HEK293T (cell line): ENCODE measurements at places on chromosomes 4 and X.

DNA sequence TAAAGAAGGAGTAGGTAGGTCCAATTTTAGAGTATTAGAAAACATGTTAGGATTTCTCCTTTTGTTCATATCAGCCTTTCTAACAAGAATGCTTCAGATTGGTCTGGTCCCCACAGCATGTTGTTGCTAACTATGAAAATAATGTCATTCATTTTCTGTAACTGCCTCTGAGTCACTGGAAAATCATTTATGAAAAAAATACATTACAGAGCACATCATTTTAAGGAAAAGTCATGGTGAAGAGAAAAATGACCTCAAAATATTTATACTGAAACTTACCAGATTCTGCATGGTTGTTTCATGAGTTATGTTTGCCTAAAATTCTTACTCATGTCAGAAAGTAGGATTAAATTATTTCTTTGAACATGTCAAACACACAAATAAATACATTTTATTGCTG lies 35.2 kb downstream of the DTHD1 start:
- DNase-seq: no peak

DNA sequence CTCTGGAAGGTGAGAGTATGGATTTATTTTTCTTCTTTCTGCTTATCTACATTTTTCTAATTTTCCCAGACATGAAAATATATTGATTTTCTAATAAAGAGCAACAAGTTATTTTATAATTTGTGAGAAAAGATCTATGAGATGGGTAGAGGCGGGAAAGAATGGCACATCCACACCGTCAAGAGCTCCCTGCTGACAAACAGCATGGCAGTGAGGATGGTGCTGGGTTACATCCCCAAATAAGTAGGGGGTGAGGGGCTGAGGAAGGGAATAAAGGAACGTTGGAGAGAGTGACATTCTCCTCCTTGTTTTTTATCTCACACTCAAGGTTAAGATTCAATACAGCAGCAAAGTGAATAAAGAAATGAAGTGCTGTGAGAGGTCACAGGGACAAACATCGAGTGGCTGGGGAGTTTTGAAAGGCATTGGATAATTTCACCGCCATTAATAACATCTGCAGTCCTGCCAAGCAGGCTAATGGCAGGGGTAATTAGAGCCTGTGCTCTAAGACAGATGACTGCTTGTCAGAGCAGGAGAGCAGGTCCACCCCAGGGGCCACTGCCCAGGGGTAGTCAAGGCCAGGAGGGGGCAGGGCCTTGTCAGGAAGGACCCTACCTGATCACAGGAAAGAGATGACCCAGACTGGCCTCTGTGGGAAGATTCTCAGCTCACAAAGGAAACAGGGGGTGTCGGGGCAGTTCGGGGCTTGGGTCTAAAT lies 323.8 kb downstream of the FBXW7 start:
- no peak for DNase-seq

GRCh38 chr4:166482758-166483157 lies 609.7 kb downstream of the TLL1 start:
- DNase-seq: no peak

DNA sequence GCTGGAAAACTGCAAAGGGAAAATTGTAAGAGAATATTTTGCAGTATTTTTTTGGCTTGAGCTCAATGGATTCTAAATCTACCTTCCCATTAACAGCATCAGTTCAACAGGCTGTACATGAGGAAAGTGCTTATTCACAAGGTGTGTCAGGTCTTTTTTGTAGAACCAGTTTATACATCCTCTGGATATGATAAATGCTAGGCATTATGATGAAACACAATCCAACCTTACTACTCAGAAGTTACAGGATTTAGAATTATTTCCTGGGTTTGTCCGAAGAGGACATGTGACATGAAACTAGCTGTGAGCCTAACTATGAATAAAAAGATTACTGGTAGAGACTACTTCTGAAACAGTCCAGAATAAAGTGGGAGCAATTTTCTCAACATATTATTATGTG lies 49.5 kb downstream of the ATXN3L start:
- DNase-seq: no peak

DNA sequence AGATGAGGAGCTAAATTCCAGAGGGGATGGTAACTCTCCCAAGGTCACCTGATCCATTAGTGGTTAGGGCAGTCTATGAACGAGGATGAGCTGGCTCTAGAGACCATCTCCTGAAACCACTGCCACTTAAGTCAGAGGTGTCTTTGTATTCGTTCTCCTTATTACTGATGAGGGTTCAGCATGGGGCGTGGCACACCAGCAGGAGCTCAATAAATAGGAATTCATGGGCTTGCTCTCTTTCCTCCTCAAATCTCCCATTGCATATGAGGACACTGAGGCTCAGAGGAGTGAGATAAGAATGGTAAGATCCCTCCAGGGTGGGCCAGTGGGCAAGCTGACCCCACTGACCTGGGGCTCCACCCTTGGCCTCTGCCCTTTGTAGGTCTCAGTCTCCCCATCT lies 1.7 kb upstream of the GATA1 start:
- DNase-seq: no peak

DNA sequence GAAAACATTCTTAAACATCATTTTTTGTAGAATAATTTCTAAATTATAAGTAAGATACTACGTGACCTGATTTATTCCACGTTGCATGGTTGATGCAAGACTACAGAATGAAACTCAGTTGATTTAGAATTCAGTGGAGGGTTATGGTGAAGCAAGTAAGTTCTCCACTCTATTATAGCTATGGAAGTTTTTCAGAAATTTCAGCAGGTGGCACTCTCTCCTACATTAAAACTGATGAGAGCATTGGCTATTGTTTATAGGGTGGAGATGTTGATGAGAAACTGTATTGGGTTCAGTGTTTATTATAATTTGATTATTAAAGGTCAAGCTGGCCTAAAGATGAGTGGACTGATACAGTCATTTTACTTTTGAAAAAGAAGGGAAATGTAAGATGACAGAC lies 88.0 kb downstream of the FNIP2 start:
- peak; percentile 33 for DNase-seq

DNA sequence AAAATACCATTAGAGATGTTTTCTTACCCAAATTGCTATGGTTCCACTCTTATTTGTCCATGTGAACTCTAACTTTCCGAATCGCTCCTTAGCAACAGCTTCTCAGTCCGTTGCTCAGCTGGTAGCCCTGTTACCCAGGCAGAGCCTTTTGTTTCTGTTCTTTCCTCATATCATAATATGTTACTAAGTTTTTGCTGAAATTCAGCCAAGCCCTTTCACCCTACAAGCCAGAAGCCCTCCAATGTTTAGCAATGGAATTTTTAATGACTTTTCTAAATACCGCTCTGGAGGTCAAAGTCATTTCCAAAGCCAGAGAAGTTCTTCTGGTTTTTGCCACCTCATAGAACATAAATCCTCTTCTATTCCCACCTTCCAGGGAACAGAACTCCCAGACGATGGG lies 1029.5 kb downstream of the C4orf33 start:
- no peak for DNase-seq

DNA sequence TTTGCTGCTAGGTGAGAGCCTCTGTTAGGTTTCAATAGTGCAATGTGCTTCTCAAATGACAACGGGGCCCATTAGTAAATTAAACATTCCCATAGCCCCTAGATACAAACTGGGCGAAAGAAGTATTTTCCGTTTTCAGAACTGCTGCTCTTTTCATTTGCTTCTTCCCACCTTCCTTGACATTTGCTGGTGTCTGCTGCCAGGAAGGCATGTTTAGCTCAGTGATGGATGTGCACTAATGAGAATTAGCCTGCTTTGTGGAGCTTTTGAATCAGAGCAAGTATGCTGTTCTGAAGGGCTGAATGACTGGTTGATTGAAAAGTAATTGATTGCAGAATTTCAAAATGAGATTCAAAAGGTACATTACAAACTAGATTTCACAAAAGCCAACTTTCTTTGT lies 57.0 kb downstream of the SHROOM3 start:
- no peak for DNase-seq

- no peak for DNase-seq
Measured at GRCh38 chr4:62209757-62210485, 1009.8 kb downstream of the ADGRL3 start.

- no peak for DNase-seq
Measured at GRCh38 chr4:181204109-181204508, 1039.1 kb upstream of the TENM3 start.

- no peak for DNase-seq
Measured at GRCh38 chr4:148184922-148185321, 257.3 kb downstream of the NR3C2 start.

DNA sequence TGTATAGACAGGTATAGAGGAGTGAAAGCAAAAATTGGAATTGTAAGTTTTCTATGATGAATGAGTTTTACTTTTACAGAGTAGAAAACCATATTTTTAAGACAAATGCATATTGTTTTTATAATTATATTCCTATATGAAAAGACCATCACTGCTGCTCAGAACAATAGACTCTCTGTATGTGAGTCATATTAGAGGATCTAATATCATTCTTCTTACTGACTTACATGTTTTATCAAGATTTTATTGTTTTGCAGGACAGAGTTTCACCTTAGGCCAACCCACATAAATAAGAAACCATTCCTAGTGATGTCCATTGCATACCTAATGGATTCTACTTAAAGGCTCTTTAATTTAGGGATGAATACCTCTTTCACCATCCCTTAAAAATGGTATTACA lies 88.6 kb downstream of the NR3C2 start:
- DNase-seq: no peak

DNA sequence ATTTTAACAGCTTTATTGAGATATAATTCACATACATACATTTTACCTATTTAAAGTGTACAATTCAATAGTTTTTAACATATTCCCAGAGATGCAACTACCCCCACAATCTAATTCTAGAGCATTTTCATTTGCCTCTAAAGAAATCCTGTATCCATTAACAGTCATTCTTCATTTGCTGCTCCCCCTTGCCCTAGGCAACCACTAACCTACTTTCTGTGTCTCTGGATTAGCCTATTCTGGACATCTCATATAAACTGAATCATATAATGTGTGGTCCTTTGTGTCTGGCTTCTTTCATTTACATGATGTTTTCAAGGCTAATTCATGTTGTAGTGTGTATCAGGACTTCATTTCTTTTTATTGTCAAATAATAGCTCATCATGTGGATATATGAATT lies 105.1 kb upstream of the GRPR start:
- DNase-seq: no peak

DNA sequence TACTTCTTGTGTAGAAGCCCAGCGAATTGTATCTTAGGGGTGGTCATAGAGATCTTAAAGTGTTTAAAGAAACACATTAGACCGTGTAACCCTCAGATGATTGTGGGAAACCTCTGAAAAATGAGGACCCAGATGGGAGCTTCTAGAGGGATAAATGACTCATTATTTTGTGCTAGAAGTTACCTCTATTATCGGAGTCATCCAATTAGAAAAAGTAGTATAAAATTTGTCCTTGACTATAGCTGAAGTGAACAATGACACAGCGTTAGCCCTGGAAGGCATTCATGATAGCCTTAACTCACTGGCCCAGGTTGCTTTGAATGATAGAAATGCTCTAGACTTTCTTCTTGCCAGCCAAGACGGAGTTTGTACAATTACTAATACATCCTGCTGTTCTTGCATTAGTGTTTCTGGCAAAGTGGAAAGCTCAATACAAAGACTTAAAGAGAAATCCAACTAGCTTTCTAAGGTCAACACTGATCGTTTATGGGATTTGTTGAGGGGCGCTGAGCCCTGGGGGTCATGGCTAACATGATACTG lies 178.9 kb upstream of the VEGFC start:
- no peak for DNase-seq

DNA sequence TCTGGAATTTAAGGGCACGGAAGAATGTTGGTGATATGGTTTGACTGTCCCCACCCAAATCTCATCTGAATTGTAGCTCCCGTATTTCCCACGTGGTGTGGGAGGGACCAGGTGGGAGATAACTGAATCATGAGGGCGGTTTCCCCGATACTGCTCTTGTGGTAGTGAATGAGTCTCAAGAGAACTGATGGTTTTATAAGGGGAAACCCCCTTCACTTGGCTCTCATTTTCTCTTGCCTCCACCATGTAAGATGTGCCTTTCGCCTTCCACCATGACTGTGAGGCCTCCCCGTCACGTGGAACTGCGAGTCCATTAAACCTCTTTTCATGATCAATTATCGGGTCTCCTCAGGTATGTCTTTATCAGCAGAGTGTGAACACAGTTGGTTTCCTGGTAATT lies 25.6 kb upstream of the DHRSX start:
- DNase-seq: no peak

- no peak for DNase-seq
Measured at GRCh38 chr4:177322266-177322665, 12.6 kb downstream of the NEIL3 start.

GRCh38 chr4:130698251-130698650 lies 1602.3 kb downstream of the C4orf33 start:
- DNase-seq: no peak

DNA sequence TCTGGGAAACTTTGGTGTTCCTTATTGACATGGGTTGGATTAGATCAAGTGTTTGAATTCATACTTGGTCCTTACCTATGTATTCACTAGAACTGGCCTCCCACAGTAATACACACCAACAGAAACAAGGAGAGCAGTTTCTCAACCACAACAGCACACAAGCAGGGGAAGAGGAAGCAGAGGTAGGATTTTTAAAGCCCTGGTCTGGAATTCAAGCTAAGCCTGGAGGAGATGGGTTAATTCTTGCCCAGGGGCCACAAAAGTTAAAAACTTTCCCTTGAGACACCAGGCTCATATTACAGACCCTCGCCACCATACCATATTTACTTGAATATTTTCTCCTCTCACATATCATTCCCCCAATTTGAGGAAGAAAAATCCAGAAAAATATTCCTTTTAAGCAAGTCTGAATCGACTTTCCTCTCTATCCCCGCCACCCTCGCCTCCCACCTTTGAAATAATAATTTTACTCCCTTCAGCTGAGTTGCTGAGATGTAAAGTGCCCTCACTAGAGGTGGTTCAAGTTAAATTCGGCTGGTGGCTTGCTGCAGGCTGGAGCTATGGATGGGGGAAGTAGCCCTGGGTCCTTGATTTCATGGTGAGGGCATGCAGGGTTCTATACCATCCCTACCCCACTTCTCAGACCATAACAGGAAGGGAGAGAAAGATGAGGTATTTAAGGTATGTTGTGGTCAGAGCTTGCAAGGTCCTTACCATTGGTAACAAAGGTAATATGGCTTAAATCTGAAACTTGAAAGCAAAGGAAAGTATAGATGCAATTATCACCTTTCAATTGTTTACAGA lies 440.2 kb downstream of the INPP4B start:
- DNase-seq: peak; percentile 40

GRCh38 chr4:99847362-99847976 lies 30.8 kb downstream of the DAPP1 start:
- no peak for DNase-seq

- no peak for DNase-seq
Measured at GRCh38 chr4:88757067-88757466, 59.4 kb upstream of the NAP1L5 start.

- DNase-seq: peak; percentile 30
Measured at GRCh38 chr4:67288964-67289363, 256.3 kb downstream of the CENPC start.

GRCh38 chrX:3815896-3816664 lies 102.6 kb upstream of the PRKX start:
- peak; percentile 10 for DNase-seq
